HS-5 (cell line): ENCODE measurements at places on chromosomes 6 and 20.

- no peak for DNase-seq
These were observed 58.7 kb upstream of the REV3L start for GRCh38 chr6:111541682-111542065.

GRCh38 chr6:1593286-1593957, 16.3 kb upstream of the FOXC1 start:
- DNase-seq = no peak

DNA sequence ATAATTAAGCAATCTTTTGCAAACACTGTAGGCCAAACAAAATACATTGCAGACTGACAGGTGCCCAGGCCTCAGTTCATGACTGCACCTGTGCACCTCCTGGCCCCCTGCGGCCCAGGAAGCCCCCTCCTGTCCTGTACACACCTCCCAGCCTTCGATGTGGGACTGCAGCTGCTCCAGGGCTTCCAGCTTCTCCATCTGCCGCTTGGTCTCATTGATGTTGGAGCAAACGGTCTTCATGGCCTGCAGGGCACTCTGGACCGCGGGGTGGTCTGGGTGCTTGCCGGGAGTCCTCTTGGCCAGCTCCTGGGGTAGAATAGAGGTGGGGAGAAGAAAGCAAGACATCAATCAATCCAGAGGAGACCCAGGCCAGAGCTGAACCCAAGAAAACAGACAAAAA, 119.7 kb downstream of the PREX1 start:
- DNase-seq = no peak

DNA sequence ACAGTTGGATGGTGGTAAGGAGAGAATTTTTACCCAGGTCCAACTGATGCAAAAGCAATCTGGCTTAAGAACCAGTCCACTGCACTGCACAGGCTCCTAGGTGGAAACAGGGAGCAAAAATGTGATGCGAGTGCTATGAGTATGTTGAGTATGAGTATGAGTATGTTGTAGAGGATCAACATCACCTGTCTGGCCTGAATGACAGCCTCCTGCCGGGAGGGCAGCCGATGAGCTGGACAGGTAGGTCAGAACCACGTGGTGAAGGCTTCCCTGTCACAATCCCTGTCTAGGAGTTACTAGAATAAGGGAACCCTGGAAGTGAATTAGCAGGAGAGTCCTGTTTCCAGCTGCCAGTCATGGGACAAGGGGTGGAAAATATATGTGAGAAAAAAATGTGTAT, 44.3 kb upstream of the SNX9 start:
- DNase-seq = no peak

DNA sequence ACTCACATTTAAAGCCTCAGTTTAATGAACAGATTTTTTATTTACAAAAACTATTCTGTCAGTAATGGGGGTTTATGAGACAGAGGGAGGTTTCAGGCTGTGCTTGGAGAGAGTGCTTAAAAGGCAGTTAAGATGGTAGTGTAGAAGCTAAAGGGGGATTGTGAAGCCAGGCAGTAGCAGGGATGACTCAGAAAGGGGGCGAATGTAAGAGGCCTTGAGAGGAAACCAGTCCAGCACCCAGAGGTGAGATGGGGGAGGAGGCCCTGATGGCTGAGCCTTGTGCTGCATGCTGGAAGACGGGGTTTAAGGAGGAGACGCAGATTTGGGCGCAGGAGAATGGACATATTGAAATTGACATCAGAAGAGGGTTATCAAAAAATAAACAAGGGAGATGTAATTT, 6.6 kb upstream of the SERPINB9 start:
- DNase-seq = no peak

DNA sequence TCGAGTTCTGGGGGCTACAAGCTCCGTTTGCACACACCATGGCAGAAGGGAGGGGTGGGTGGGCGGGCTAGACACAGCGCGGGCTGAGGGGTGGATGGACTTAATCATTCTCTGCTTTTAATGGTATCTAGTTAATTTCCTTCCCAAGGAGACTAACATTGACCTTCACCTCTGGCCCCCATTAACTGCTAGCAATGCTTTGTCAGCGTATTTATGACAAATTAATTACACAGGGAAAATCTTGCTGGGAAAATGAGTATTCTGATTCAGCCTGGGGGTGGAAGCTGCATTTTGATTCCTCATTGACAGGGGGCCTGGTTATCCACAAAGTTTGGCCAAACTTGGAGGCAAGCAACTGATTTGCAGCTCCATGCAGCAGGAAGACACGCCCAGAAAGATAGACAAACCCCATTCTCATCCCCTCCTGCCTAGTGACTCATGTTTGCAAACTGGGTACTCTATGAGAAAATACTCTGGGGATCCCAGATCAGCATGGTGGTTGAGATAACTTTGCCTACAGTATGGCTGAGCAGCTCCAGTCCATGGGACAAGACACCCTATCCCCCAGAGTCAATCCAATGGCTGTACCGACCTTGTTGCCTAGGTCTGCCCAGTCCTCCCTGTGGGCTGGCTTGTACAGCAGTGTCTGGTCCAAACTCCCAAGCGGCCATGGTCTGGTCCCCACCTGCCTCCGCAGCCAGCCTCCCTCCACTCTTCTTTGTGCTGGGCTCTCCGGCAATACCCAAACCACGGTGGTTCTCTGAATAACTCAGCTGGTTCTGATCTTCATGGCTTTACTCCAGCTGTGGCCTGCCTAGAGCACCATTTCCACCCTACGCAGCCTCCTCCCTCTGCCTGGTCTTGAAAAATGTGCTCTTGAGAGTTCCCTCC, 19.7 kb downstream of the ZBP1 start:
- no peak for DNase-seq

DNA sequence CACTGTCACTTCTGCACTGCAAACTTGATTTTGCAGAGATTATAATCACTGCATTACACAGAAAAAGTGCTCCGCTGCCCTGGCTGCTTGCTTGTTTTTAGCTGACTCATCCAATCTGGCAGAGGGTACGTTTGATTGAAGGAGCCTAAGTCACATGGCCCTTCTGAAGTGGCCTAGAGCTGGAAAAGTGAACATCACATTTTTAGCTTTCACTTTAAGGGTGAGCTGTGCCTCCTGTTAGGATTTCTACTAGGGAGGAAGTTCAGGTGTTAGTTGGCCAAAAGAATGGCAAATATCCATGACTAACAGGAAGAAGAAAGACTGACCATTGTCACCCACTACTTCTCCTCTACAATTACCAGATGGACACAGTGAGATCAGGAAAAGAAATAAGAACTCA, 889.1 kb upstream of the MAP3K7 start:
- peak; percentile 16 for DNase-seq

DNA sequence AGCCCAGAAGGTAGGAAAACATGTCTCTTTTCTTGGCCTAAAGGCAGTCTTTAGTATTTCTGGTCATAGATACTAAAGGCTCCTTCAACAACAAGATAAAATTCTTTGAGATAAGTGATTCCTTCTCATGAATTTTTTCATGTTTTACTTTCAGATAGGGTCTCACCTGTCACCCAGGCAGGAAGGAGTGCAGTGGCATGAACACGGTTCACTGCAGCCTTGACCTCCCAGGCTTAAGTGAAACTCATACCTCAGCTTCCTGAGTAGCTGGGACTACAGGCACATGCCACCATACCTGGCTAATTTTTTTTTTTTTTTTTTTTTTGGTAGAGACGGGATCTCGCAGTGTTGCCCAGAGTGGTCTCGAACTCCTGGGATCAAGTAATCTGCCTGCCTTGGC, 9.1 kb downstream of the PNLDC1 start:
- no peak for DNase-seq

- DNase-seq = no peak
These were observed 294.2 kb upstream of the JARID2 start for GRCh38 chr6:14951704-14952103.

DNA sequence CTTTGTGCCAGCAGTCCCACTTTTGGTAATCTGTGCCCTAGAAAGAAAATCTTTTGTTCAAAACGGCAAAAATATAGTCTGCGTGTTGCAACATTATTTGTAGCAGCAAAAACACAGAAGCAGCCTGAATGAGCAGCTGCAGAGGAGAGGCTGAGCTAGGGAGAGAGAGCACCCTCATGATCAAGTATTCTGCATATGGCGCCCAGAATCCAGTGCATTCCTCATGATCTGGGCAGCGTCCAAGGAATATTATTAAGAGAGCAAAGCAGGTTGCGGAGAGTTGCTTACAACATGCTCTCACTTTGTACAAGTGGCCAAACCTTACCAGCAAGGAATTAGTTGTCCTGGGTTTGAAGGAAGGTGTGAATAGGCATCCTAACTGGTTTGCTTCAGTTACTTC, 25.9 kb downstream of the KIZ start:
- DNase-seq = no peak

- peak; percentile 61 for DNase-seq
These were observed 49.4 kb upstream of the CARMIL1 start for GRCh38 chr6:25229671-25230321.

GRCh38 chr20:1538655-1539054, 18.9 kb downstream of the SIRPD start:
- DNase-seq = no peak

- no peak for DNase-seq
These were observed 17.5 kb downstream of the CPNE5 start for GRCh38 chr6:36821581-36822335.

DNA sequence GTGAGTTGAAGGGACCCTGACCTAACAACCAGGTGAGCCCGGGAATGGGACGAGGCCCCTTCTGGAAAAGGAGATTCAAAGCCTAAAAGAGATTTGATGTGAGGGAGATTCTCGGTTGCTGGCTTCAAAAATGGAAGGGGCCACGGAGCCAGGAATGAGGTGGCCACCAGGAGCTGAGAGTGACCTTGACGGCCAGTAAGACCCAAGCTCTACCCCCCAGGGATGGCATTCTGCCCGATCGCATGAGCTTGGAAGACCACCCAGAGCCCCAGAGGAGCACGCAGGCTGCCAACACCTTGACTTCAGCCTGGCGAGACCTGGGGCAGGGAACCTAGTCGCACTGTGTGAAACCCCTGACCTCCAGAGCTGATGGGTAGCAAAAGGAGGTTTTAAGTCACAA, 163.9 kb downstream of the BMP7 start:
- DNase-seq = no peak
